ENCODE measurements at places on chromosomes 1 and 21.

DNA sequence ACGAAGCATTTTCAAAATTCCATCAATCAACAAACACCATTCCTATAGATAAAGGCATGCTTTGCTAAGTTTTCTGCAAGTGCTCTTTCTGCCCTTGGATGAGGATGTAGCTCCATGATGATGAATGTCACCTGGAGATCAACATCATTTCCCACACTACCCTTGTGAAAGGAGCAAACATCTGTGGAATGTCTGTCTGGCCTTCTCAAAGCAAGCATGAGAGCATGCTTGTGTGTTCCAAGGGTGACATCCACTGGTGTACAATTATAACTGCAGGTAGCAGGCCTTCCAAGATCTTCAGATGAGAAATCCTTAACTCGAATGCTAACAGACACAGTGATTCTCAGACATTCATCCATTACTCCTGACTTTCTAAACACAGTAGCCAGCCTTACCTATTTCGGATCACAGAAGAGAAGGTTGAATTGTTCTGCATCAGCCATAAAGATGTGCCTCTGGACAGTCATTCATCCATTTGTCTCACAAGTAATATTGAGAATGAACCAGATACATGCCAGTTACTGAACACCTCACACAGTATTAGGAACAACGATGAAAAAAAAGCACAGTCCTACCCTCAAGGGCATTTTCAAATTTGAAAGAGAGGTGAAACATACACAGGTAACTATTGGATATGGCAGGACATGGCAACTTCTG is 162.4 kb downstream of the TPR start:
- DNase-seq = no peak

GRCh38 chr1:159990005-159990404 is 36.0 kb upstream of the SLAMF9 start:
- DNase-seq = no peak

DNA sequence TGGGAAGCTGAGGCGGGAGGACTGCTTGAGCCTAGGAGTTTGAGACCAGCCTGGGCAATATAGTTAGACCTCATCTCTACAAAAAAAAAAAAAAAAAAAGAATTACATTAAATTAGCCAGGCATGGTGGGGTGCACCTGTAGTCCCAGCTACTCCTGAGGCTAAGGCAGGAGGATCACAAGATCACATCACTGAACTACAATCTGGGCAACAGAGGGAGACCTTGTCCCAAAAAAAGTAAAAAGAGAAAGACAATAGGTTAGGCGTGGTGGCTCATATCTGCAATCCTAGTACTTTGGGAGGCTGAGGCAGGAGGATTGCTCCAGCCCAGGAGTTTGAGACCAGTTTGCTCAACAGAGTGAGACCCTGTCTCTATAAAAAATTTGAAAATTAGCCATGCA is 130.3 kb downstream of the TIAM1 start:
- DNase-seq = no peak

- no peak for DNase-seq
Observed at GRCh38 chr1:240486611-240487010, 125.3 kb downstream of the GREM2 start.

DNA sequence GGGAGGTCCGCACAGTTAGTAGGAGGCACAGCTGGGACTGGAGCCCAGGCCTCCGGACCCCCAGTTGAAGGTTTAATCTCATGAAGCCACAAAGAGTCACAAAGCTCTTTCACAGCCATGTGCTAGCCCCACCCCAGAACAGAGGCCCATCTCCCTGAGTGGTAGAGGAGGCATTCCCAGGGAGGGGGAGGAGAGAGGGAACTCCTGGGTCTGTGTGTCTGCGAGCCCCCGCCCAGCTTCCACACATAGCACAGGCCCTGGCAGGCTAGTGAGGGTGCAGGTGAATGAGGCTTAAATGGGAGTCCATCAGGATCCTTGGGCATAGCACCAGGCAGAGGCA is 197.8 kb downstream of the MATN1 start:
- no peak for DNase-seq

DNA sequence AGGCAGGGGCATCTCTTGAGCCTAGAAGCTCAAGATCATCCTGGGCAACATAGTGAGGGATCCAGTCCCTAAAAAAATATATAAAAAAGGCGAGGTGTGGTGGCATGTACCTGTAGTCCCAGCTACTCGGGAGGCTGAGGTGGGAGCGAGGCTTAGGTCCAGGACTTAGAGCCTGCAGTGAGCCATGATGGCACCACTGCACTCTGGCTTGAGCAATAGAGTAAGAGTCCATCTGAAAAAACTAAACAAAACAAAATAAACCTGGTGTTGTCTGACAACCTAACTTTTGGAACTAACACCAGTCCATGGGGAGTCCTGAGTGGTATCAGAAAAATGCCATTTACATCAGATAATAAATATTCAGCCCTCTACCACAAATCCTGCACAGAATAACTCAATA is 110.1 kb upstream of the NRIP1 start:
- DNase-seq = no peak

DNA sequence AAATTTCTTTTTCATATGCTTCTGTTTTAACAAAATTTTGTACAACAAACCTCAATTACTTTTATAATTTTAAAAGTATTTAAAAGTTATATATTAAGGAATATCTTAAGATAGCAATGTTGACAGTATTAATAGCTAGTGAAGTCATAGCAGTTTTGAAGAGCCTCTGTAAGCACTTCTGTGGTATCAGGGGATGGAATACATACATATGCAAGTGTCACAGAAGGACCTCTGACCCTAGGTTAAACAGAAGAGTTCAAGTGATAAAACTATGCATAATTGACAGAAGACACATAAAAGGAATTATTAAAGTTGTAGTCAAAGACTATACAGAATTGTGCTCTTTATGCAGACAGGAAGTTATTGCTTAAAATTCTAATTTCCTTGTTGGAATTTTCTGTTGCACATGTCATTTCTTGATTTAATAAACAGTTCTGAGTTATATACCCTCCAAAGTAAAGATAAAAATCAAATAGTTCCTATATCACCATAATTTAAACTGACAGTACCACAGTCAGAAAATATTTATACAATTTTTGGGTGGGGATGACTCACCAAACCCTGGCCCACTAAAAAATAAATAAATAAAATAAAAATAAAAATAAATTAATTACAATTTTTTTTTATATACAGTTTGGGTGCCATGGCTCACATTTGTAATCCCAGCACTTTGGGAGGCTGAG is 27.1 kb downstream of the IPP start:
- DNase-seq = no peak

DNA sequence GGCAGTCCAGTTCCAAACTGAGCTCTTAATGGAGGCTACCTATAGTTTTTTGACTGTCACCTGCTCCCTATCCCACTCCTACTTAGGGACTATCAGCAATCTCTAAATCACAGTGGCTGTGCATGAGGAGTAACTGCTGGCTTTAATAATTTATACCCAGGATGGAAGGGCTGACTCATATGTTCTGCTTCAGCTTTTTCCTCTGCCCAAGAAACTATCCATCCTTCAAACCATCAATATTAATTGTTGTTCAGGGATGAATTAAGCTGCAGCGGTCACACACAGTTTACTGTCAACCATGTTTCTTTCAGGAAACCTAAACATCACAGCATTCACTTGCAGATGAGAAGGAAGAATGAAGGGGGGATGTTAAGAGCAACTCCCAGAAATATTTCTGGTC is 9.0 kb upstream of the PGBD5 start:
- DNase-seq = no peak
